Activated CD4-positive, alpha-beta memory T cell treated with anti-CD3 and anti-CD28 coated beads, Interleukin-2, amount 10 ng/mL, durations not matched to agents 7 days and 5 days (primary cell): ENCODE measurements at places on chromosomes 13 and 19. TPM values are rescaled to one million over a fixed set of nuclear protein-coding genes. Genes with fewer than 3 reads are reported as not detected.

DNA sequence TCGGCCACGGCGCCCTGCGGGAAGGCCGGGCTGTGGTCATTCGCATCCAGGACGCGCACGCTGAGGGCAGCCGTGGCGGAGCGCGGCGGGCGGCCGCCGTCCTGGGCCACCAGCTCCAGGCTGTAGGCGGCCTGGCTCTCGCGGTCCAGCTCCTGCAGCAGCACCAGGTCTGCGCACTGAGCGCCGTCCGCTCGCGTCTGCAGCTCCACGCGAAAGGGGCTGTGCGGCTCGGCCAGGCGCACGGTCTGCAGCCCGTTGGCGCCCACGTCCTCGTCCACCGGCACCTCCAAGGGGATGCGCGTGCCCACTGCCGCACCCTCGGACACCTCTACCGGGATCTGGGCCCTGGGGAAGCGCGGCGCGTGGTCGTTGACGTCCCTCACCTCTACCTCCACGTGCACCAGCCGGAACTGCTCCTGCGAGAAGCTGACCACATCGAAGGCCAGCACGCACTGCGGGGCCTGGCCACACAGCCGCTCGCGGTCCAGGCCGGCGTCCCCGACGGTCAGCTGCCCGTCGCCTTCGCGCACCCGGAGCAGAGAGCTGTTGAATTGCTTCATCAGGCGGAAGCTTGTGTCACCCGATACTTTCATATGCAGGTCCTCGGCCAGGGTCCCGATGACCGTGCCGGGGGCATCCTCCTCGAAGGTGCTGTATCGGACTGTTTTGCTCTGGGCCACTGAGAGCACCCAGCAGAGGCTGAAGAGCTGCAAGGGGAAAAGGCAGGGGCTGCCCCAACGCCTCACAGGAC is 583 bp downstream of the PCDH8 start:
- DNase-seq = no peak

GRCh38 chr13:35964011-35964862 is 166.9 kb downstream of the DCLK1 start:
- DNase-seq = no peak

GRCh38 chr19:43265664-43266025 is 3.7 kb downstream of the PSG9 start:
- no peak for DNase-seq

GRCh38 chr13:102273111-102273510 is 128.7 kb downstream of the FGF14 start:
- no peak for DNase-seq

- DNase-seq = peak; percentile 66
Measured at GRCh38 chr19:54364775-54365257, at the start of gene LAIR1. Gene LAIR1, minus strand, starts transcription at chr19:54364931. Its CDS starts 127 bp downstream, at chr19:54364804.

- no peak for DNase-seq
Measured at GRCh38 chr13:77537289-77537919, 1.9 kb downstream of the SCEL start.

DNA sequence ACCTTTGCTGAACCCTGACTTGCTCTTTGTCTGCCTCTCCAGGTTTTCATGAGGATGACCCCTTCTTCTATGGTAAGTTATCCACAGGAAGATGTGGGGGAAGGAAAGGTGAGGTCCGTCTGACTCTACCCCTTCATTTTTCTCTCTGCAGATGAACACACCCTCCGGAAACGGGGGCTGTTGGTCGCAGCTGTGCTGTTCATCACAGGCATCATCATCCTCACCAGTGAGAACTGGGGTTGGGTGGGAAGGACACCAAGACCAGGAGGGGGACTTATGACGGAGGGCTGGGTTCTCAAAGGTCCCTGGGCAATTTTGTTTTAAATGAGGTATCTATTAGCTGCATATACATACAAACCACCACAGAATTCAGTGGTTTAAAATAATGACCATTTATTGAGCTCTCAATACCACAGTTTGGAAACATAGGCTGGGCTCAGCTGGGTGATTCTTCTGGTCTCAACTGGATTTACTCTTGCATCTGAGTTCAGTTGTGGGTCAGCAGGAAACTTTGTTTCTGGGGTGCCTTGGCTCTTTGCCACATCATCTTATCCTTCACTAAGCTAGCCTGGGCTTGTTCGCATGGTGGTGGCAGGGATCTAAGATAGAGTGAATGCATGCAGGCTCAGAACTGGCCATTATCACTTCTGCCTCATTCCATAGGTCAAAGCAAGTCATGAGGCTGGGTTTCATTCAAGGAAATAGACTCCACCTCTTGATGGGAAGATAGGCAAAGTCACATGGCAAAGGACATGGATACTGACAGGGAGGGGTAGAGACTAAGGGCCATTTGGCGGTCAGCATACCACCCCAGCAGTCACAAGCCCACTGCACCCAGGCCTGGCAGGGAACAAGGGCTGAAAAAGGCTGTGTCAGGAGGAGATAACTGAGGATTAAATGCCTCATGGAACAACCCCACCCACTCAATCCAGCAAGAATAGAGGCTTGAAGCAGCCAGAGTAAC is 11.8 kb downstream of the FXYD5 start:
- no peak for DNase-seq

DNA sequence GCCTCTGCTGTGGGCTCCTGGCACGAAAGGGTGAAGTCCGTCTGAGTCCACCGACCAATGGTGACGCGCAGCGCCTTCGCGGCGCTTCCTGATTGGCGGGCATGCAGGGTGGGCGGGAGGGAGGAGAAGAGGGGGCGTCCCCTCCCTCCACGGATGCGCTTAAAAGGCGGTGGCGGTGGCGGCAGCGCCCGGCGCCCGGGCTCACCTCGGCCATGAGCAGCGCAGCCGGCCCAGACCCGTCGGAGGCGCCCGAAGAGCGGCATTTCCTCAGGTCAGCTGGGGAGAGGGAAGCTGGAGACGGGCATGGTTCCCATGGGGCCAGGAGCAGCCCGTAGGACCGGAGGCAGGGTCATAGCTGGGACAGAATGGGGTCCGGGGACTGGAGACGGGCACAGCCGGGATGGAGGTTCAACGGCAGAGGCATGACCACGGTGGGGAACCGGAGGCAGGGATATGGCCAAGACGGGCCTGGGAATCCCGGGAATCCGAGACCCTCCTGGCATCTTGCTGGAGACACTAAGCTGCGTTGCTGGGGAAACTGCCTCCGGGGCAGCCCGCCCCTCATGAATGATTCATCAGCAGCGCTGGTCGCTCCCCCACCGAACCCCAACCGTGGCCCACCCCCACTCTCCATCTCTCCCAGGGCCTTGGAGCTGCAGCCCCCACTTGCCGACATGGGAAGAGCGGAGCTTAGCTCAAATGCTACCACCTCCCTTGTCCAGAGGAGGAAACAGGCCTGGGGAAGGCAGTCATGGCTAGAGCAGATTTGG is at the start of gene YJEFN3:
YJEFN3 (plus strand) TSS at position 191 of the 770 bp plus-strand sequence; CDS start at position 213, 22 bp downstream.
- no peak for DNase-seq

DNA sequence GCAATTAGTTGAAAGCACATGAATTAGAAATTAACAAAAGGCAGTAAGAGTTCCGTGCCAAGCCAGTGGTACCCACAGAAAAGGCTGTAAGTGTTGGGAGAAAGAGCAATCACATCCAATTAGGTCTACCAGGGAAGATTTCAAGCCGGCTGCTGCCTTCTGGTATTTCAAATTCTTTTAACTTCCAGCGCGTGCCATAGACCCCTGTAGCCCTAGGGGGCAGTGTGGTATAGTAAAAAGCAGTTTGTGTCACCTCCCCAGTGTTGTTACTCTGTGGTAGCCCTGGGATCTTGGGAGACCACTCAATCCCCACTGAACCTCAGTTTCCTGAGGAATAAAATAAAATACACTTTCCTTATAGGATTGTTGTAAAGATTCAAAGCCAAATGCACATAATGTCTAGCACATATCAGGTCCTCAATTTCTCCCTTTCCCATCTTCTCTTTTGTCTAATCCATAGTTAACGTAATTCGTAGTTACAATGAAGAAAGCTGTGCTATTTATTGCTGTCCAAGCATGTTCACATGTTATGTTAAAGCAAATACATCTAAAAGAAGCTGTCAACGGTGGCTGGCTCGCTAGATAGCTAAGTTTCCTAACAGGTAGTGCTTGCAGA is 230.2 kb downstream of the TDRD3 start:
- DNase-seq = peak; percentile 17

DNA sequence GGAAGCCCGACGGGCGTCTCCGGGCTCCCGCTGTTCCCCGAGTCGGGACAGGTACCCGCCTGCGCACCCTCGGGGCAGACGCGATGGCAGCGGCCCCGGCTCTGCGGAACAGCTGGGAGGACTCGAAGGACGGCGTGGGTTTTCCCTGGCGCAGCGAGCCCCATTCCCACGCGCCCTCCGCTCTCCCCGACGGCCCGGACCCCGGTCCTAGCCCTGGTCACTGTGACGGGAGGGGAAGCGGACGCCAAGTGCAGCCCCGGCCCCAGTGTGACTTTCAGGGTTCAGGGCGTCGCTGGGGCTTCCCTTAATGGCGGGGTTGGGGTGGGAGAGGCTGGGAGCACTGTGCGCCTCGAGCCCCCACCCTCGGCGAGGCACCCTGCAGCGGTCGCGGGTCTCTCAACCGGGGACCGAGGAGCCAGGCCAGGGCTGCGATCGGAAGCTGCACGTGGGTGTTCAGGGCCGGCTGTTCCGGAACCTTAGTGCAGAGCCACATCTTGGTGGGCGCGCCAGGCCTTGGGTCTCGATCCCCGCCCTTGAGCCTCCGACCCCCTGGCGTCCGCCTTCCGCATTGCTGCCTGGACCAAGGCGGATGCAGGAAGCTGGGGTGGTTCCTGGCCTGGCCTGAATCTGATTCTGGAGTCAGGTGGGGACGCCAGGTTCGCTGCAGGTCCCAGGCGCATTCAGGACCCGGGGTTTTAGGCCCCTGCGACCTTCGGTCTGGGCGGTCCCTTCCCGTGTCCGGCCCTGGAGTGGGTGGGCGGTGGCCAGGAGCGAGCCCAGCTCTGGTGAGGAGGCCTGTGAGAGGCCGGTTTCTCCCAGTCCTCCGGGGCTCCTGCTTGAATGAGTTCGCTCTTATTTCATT is 3.5 kb downstream of the LGALS7B start:
- DNase-seq = peak; percentile 34

The LILRB1 gene
- total RNA-seq = 0.08 TPM

The SYT5 gene
- not detected for total RNA-seq

The ZNF571 gene
- total RNA-seq = 1.5 TPM
